ENCODE measurements at places on chromosomes 7 and 10.

- no peak for DNase-seq
These were observed 30.3 kb downstream of the SKIDA1 start for GRCh38 chr10:21495002-21495751.

DNA sequence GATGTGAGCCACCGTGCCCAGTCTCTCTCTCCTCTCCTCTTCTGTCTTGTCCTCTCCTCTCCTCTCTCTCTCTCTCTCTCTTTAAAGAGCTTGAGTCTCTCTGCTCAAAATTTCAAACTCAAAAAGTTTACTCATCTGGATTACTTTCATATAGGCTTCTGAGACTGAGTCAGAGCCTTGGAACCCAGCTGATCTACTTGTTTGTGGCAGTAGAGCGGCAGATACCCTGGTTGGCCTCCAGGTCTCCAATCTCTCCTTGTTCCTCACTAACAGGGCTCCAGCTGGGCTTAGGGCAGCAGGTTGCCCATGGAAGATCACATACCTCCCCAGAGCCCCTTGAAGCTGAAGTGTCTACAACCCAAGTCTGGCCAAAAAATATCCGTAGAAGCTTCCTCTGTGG lies 51.0 kb downstream of the HHEX start:
- DNase-seq, result no peak

- no peak for DNase-seq
These were observed 147.4 kb downstream of the CXCL12 start for GRCh38 chr10:44237364-44238049.

GRCh38 chr10:62588116-62588515 lies 213.9 kb downstream of the ZNF365 start:
- DNase-seq, result no peak

- no peak for DNase-seq
These were observed 110.8 kb downstream of the MYL10 start for GRCh38 chr7:101518336-101518735.

DNA sequence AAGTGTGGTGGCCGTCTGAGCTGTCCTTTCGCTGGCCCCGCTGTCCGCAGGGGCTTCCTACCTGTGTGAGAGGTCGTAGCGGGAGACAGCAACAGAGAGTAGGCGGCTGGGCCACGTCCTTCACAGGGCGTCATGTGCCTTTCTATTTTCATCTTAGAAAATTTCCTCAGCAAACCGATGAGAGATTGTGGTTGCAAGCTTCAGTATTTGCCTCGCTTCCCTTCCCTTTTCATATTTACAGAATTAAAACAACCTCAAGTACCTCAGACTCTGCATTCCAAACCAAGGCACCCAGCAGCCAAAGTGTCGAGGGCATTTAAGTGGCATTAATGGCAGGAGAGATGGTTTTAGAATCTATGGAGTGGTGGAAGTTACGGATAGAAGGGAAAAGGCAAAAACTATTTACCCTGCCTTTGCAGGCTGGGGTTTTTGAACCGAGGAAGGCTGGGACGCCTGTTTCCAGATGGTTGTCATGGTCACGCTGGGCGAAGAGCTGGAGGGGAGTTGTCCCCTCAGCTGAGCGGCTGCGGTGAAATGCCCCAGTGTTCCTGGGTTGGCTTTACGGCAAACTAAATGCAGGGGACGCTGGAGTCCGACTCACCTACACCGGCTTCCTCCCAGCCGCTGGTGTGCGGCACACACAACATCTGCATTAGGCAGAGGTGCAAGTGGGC lies 41.9 kb downstream of the WIPI2 start:
- peak; percentile 79 for DNase-seq

All from GM10248 (cell line).